ENCODE measurements at places on chromosomes 1 and 21.

DNA sequence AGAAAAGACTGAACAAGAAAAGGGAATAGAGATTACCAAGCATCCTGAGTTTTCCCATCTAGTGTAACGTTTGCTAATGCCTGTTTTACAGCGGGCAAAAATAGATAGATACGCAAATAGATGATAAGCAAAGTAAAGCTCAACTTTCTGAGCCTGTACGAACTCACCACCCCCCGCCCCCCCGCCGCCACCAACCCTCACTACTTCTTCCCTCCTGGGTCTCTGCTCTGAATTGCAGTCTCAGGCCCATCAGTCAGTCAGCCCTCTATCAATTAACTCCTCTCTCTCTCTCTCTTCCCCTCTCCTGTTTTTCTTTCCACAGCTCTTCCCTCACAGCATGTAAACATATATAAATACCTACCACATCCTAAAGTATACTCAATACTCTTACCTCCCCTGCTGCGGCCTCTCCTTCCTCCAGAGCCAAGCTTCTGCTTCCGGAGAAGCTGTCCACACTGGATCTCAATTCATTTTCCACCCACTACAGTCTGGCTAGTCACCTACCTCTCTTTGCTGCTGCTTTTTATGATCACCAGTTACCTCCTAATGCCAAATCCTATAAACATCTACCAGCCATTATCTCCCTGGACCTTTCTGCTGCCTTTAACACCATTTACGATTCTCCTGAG lies 64.6 kb downstream of the CAPN2 start:
- DNase-seq, result no peak

DNA sequence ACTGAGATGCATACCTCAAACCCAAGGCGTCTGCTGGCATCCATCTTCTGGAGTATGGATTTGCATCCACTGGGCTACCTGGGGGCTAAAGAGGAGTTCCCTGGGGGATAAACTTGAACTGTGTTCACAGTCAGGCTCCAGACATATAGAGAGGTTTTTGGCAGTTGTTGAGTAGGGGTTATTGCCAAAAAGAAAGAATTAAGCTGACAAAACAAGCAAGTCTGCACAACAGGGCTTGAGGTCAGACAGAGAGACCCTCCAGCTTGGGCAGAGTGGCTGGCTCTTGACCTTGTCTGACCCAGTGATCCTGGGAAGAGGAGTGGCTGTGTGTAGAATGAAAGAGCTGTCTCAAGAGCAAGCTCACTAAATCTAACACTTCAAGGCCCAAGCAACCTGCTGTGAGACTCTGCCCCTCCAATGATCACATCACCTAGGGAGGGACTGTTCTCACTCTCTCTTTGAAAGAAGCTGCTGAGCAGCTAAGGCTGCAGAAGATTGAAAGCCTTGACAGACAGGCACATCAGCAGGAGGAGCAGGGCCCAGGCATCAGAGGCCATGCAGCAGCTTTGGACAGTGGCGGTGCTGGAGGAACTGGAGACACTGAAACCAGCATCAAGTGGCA lies 61.5 kb downstream of the SYT2 start:
- DNase-seq, result no peak

- DNase-seq, result no peak
Observed at GRCh38 chr1:22854688-22855565, 117.7 kb downstream of the LACTBL1 start.

GRCh38 chr1:160078512-160079195 lies 2.7 kb upstream of the KCNJ9 start:
- DNase-seq, result no peak

DNA sequence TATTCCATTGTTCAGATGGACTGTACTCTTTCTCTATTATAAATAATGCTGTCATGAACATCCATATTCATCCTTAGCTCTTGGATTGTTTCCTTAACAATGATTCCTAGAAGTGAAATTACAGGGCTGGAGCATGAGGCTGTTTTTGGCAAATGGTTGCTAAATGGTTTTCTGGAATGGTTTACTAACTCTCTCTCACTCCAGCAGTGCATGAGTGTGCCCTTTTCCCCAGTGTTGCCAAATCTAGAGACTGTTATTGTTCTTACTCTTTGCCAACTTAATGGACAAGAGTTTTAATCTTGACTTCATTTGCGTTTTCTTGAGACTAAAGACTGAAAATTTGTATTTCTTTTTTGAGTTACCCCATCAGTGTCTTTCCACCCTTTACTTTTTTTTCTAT lies 113.0 kb downstream of the PAPPA2 start:
- no peak for DNase-seq

DNA sequence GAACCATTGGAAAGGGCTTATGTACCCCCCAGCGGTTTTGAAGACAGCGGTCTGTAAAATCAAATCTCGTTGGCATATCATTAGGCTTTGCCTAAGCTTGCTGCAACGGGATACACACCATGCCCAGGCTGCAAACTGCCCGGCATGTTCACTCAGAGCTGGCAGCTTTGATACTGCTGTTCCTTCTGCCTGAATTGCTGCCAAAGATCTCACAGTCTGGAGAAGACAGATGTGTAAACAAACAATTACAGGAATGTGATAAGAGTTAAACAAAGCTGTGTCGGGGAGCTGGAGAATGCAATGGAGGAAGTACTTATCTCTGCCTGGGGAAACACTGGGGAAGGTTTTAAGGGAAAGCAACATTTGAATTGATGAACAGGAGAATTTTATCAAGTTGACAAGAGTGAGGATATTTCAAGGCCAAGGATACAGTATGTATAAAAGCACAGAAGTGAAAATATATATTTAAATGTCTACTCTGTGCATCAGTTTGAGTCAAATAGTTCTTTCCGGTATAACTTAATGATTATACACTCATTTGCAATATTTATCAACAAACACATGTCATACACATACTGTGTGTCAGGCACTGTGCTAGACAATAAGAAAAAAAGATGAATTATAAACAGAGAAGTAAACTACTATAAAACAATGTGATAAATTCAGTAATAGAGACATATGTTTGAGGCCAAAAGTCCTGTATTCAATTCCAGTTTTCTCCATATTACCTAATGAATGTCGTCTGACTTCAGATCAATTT lies 29.9 kb downstream of the CHML start:
- DNase-seq, result no peak

- no peak for DNase-seq
Observed at GRCh38 chr1:3948344-3948743, 48.3 kb upstream of the C1orf174 start.

DNA sequence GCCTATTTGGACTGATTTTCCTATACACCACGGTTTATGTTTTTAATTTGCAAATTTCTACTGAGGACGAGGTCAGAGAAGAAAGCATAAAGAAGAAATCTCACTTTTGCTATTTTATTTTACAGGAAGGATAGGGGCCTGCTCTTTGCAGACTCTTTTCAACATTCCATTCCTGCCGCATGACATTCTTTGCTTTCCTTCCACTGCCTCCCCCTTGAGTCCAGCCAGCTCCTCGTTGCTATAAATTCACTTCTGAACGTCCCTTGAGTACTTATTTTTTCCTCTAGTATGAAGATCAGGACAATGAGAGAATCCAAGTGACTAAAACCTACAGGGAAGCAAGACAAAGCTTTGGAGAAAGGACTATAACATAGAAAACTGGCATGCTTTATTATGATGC lies 53.4 kb upstream of the PTGFR start:
- no peak for DNase-seq

DNA sequence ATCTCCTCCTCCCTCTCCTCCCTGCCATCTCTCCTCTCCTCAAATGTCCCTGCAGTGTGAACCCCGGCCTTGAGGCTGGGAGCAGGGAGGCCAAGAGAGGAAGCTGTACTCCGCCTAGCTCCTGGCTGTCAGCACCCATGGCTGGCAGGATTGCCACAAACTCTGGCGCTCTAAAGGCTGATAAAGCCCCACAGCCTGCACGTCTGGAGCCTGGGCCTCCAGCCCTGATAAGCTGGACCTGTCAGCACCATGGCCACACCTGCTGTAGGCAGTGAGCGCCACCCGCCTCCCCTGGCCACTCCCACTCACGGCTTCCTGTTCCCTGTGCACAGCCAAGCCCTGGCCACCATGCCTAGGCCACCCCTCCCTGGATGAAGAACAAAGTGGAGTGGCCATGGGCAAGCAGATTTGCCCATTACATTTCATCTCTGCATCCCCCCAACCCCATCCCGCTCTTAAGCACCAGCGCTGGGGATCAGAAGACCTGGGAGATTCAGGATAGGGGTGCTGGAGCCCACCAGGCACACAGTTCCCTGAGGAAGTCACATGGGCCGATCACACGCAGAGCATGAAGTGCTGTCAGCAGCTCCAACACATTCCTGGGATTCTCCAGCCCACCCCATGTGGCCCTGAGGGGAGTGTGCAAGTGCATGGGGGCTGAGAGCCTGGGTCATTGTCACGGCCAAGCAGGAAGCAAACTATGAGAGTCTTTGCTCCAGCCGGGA lies 24.2 kb upstream of the NPPB start:
- DNase-seq, result no peak

- no peak for DNase-seq
Observed at GRCh38 chr21:16751695-16752474, 761.0 kb upstream of the CXADR start.

- no peak for DNase-seq
Observed at GRCh38 chr1:47211796-47212269, 20.2 kb downstream of the TAL1 start.

DNA sequence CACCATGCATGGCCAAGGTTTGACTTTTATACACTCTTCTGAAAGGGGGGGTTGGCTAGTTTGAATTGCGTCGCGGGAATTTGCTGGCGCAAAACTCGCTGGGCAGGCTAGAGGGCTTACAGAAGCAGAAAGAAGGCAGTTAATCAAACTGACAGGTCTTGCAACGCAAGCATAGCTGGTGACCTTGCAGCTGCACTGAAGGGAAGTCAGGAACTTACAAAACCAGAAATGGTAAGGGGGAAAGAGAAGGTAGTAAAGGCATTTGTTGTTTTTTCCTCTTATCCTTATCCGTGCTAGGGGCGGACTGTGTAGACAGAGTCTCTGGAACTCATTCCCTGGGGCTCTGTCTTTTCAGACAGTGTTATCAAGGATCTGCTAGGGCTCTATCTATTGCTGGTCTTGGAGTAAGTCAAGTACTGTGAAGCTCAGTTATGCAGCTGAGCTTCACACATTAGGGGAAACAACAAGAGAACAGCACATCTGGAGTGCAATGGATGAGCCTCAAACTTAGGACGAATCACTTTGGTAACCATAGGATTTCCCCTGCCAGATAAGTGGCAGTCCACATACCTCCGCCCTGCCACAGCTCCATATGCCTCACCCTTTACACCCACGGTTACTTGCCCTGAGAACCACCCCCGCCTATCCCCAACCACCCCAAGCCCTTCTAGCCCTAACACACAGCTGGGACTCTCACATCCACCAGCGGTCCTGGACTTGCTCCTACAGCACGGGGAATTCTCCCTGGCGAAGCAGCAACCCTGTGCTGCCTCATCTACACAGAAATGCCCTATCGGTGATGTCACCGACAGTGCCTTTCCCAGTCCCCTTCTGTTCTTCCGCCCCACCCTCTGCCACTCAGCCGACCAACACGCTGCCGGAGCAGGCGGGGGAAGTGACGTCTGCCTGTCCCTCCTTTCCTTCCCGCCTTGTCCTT lies 251.4 kb downstream of the FAM72C start:
- DNase-seq, result no peak

Data from activated T-helper 1 cell treated with anti-CD3 and anti-CD28 coated beads, Interleukin-2, amount 50 U/mL, for 16 hours (primary cell).